ENCODE measurements at places on chromosomes 2 and 18.

- DNase-seq, result peak; percentile 90
These were observed 46.8 kb downstream of the EPG5 start for GRCh38 chr18:45920367-45920766.

DNA sequence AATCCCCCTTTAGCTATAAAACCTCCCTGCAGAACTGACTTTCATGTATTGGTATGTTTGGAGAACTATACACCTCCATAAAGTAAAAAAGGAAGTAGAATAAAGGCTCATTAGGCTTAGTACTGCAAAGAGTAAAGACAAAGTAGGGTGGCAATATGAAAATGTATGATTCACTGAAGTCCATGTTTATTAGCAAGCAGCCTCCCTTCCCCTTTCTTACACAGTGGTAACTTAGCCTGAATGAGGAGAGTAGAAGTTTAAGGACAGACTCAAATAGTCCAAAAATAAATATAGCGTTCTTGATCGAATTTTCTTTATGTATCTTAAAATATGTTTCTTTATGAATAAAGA lies 1.5 kb downstream of the ZNF804A start:
- DNase-seq, result no peak

DNA sequence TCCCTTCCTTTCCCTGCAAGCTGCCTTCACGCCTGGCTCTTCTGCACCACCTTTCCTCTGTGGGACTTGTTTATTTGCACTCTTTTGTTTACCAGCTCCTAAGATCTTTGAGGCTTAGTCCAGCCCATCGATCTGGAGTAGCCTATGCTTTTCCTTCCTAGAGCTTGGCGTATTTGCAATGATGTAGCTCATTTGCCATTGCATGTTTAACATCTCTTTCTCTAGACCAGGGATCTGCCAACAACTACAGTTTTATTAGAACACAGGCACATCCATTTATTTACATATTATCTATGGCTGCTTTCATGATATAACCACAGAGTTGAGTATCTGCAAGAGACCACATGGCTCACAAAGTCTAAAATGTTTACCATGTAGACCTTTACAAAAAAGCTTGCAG lies 150.4 kb downstream of the RAPGEF4 start:
- DNase-seq, result no peak

DNA sequence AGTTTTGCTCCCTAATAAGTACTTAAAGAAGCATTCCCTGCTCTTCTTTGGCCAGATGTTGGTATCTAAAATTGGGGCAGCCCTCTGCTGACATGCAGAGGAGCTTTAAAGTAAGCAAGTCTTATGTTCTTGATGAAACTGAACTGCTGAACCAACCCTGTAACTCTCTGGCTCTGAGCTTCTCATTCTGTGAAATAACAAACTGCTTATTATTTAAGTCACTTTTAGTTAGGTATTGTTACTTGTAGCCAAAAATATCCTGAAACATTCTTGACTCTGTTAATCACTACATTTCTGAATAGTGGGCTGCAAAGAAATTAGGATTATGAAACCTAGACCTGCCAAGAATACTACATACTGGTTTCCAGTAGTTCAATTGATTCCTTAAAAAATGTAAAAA lies 15.5 kb downstream of the PPP3R1 start:
- DNase-seq, result no peak

GRCh38 chr2:78304678-78305077 lies 720.8 kb upstream of the REG3G start:
- no peak for DNase-seq

DNA sequence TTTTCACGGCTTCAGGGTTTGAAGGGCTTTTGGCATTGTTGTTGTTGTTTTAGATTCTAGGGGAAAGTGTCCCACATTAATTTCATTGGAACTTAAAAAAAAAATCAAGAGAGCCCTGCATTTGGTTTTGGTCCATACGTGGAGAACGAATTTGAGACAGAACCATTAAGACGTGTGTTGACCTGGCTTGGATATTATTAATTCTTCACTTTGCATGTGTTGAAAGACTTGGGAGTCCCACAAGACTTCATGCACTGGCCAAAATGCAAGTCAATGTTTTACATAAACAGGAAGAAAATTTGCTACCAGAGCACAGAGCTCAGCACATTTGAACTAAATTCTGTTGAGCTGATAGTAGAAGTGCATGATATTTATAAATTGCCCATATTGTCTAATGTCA lies 761.2 kb upstream of the ACVR2A start:
- no peak for DNase-seq

GRCh38 chr2:239324456-239324855 lies 76.4 kb downstream of the HDAC4 start:
- no peak for DNase-seq

GRCh38 chr2:12347066-12347493 lies 369.7 kb upstream of the TRIB2 start:
- no peak for DNase-seq

DNA sequence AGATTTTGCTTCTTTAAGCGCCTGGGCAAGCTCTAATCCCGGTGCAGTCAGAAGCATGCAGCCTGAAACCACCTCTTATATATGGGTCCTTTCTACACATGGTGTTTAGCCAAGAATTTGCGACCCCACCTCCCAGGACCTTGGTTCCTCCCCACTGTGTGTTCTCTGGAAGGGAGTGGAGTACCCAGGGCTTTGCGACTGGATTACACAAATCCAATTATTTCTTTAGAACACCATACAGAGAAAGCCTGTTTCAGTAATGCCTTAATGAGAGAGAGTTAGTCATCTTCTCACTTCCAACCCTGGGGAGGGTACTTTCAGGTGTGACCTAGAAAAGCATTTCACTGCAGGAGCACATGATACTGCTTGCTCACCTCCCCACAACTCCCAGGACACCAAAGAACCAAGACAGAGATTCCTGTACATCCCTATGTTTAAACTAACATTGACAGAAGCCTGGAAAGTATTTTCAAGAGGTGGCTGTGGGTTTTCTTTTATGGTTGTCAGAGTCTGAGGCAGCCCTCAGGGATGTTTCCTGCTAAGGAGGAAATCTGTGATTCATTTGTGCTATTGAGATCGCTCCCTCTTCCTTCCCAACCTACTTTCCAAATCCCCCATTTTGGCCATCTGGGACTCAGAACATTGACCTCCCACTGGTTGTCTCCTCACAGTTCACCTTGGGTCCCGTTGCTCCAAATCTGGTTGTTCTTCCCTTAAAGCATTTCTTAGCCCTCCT lies at the start of gene CAPN14:
Gene CAPN14 (minus strand): TSS at position 51 of the 736 bp plus-strand sequence. CDS start 12,068 bp downstream, outside the sequence.
- no peak for DNase-seq

DNA sequence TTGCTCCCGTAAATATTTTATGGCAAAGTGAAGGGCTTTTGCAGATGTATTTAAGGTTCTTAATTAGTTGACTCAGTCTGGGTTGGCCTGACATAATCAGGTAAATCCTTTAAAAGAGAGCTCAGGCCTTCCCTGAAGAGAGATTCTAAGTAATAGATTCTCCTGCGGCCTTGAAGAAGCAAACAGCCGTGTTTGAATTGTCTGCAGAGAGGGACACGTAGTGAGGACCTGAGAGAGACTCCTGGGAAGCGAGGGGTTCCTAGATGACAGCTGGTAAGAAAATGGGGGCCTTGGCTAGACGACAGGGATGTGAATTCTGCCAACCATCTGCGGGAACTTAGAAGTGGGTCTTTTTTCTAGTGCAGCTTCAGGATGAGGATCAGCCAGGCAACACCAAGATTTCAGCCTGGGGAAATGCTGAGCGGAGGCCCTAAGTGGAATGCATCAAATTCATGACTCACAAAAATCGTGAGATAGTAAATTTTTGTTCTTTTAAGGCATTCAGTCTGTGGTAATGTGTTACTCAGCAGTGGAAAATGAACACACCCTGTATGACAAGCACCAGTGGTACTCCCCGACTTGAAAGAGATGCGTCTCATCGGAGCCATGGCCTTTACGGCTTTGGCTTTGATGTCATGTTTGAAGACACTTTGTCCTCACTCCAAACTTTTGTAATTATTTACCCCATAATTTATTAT lies 62.1 kb upstream of the SMIM21 start:
- peak; percentile 69 for DNase-seq

DNA sequence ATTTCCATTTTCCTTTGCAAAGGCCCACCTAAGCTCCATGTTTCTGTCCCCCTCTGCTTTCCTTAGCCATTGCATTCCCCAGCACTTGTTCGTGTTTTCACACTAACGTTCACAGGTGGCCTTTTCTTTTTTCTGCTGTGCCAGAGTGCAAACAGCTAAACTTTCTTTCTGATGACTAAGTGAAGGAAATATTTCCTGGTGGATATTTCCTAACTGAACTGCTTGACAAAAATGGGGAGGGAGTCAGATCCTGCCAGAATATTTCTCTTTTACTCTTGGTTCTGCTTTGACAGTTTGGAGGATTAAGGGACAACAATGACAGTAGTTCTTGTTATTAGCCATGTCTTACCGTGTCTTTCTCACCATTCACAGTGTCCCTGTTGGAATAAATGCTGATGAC lies 344.0 kb downstream of the ARHGAP15 start:
- no peak for DNase-seq

DNA sequence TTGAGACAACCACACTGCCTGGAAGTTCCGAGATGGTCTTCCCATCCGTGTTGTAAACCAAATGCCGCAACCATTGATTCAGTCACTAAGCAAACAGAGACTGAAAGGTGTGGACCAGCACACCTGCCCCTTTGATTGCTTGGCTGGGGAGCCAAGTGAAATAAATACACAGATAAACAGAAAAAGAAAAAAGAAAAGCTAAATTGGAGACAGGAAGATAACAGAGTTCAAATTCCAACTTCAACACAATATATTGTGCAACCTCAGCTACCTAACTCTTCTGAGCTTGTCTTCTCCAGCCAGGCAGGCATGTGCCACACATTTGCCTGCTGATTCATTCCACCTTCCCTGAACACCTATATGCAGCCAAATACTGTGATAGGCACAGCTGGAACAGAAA lies 110.9 kb downstream of the PID1 start:
- DNase-seq, result no peak

DNA sequence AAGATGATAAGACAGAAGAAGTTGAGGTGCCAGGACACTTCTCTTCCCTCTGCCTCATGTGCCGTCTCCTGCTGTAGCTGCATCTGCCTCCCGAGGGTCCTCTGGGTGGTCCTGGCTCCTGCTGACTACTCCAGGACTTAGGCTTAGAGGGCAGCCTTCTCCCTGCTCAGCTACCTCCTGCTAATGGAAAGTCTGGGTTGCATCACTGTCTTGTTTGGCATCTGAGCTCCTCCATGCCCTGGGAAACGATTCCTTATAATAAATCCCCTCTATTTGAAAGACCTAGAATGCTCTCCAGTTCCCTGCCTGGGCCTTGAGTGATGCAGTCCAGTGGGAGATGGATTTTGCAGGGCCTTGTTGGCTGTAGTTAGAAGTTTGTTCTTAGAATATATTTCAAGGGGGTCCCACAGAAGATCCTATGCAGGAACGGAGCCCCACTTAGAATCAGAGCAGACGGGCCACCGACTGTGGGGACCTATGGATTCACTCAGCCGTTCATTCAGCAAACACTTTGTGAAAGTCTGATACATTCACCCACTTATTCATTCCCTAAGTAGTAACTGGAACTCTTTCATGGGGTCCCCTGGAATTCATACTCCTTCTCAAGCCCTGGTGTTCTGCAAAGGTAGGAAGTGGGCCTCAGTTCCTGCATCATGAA lies 269.8 kb upstream of the HDAC4 start:
- no peak for DNase-seq

GRCh38 chr2:73850009-73850408 lies 21.2 kb downstream of the STAMBP start:
- no peak for DNase-seq

- DNase-seq, result no peak
These were observed 184.1 kb downstream of the AGAP1 start for GRCh38 chr2:235677937-235678336.

GRCh38 chr2:221676566-221677172 lies 104.6 kb upstream of the EPHA4 start:
- no peak for DNase-seq

GRCh38 chr2:190351955-190352354 lies 8.6 kb downstream of the INPP1 start:
- no peak for DNase-seq

DNA sequence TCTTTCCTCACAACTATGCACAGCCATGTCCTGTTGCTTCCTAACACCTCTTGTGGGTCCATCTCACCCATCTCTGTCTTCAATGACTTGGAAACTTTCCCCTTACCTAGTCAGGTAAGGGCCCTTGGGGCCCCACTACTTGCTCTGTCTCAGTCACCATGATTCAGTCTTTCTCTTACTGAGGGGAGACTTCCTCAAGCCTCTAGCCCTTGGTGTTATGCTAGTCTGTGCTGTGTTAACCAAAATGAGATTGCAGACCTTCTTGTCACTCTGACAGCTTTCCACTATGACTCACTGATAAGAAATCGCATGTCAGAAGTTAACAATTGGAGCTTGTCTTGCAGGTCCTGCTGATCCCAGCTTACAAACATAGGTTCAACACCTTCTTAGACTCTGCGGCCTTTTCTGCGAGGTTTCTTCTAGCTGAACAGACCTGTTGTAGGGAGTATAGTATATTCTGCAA lies 65.3 kb downstream of the WDR75 start:
- no peak for DNase-seq

DNA sequence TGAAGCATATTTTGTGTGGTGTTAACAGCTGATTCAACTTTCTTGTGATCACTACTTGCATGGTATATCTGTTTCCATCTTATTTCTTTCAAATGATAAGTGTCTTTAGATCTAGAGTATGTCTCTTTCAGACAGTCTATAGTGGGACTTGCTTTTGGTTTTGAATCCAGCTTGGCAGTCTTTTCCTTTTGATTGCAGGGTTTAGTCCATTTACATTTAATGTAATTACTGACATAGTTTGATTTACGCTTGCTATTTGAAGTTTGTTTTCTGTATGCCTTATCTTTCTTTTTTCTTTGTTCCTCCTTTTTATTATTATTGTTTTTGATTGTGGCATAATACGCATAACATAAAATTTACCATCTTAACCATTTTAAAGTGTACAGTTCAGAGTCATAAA lies 9.2 kb upstream of the RALBP1 start:
- DNase-seq, result no peak

DNA sequence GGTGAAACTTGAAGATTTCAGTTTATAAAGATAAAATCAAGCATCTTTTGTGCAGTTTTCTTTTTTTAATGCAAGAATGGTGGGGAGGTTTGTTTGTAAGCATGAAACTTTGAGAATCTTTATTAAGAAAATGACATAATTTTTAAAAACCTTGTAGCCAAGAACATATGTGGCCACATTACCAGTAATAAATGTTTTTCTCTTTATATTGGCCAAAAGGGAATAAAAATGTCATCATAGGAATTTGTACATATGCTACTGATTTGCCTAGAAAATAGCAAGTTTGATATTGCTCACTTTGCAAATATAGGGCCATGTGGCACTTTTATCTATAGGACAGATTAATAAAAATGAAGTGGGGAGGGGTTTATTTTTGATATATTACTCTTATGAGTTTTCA lies 25.6 kb downstream of the METTL21A start:
- DNase-seq, result no peak

DNA sequence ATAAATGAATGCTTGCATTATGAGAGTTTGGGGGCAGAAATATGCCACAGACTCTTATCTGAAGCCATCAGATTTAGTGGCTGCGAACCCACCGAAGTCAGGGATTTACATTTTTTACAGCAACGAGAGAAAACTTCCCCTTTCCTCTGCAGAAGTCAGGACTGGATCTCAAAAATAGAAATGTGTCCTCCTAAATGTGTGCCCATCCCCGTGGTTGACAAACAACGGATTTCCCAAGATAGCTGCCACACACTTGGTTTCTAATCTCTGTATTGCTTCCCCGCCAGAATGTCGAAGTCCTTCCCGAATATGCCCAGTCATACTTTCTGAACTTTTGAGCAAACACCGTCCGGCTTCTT lies 879 bp upstream of the ADAM23 start:
- no peak for DNase-seq

- no peak for DNase-seq
These were observed 135.3 kb downstream of the DYSF start for GRCh38 chr2:71588497-71589170.

GRCh38 chr18:63585988-63586387 lies 1.2 kb upstream of the SERPINB13 start:
- DNase-seq, result no peak
